HFFc6 (cell line): ENCODE measurements at places on chromosomes 7 and 10.

GRCh38 chr7:107538001-107538400, 25.7 kb downstream of the COG5 start:
- H3K4me3 ChIP-seq: no peak overlapping the region
- H3K27me3 ChIP-seq: no peaks in the 10 kb centered on the region; the same call in 1 of the 2 replicates
- DNase-seq: no peak

- peaks cover 54% of the 10 kb centered on the region for H3K4me1 ChIP-seq
- no peak overlapping the region for H3K27ac ChIP-seq
- peaks cover 18% of the 10 kb centered on the region for H3K36me3 ChIP-seq
- H3K27me3 ChIP-seq: no peaks in the 10 kb centered on the region
Observed at GRCh38 chr7:17601921-17602320, 303.5 kb downstream of the AHR start.

- peak; percentile 82 for DNase-seq
- H3K4me3 ChIP-seq: peak within 1 kb of the TSS; percentile 96
- no peaks in the 10 kb centered on the region; the same call in none of the 2 replicates for H3K27me3 ChIP-seq
- H3K36me3 ChIP-seq: no peaks in the 10 kb centered on the region
Observed at GRCh38 chr7:82443547-82444219, at the start of gene CACNA2D1. CACNA2D1 (minus strand) TSS chr7:82443777.

- no peak overlapping the region for H3K4me3 ChIP-seq
- H3K27ac ChIP-seq: no peak overlapping the region
- H3K36me3 ChIP-seq: no peaks in the 10 kb centered on the region
Observed at GRCh38 chr10:124650263-124650662, 93.9 kb downstream of the FAM53B start.

GRCh38 chr10:50545846-50546245, 77.9 kb downstream of the SGMS1 start:
- peaks cover 18% of the 10 kb centered on the region; the same call in 1 of the 2 replicates for H3K36me3 ChIP-seq
- no peak for DNase-seq
- H3K27me3 ChIP-seq: no peaks in the 10 kb centered on the region
- H3K4me3 ChIP-seq: no peak overlapping the region
- H3K4me1 ChIP-seq: peaks cover 19% of the 10 kb centered on the region
- no peak overlapping the region for H3K27ac ChIP-seq

DNA sequence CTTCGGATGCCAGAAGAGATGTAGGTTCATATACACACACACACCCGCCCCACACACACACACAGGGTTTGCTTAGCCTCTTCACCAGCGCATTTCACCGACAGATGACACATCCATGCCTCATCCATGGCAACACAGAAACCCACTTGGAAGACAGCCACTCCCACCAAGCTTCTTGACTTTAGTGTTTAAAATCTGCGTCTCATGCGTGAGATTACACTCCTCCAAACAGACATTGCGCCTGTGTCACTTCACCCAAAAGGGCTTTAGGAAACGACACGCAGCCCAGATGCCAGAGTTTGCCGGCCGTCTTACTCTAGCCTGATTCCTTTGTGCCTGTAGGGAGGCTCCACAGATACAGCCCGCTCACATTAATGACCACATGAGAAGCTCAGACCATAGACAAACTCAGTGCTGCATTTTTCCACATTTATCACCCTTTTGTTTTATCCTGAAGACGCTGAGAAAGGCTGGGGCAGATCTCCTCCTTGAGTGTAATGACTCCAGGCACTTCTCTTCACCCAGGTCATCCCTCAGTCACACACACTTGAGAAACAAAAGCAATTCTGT, 73.8 kb downstream of the DIP2C start:
- H3K27ac ChIP-seq: peak overlapping the region; percentile 89
- peaks cover 66% of the 10 kb centered on the region for H3K4me1 ChIP-seq
- H3K27me3 ChIP-seq: peaks cover 4% of the 10 kb centered on the region
- peaks cover 10% of the 10 kb centered on the region; the same call in 1 of the 2 replicates for H3K36me3 ChIP-seq
- H3K4me3 ChIP-seq: peak overlapping the region; percentile 54; the same call in 1 of the 2 replicates

GRCh38 chr10:113057948-113058522, 108.0 kb downstream of the TCF7L2 start:
- peaks cover 1% of the 10 kb centered on the region; the same call in 1 of the 2 replicates for H3K27me3 ChIP-seq
- H3K36me3 ChIP-seq: peaks cover 19% of the 10 kb centered on the region

DNA sequence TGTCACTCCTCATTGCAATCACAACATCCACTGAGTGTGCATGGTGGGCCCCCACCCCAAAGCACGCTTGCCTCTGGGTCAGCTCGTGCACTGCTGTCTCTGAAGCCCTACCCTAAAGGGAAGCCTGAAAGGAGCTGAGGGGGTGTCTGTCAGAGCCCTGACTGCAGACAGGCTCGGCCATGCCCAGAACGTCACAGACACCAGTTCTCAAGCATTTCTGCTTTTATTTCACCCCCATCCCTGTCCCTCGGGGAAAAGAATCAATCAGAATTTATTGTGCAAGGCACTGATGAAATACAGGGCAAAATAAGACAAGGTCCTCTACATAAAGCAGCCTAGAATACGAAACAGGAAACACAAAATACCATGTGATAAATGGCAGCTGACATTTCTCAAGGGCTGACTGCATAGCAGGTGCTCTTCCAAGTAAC, 231.8 kb downstream of the WDR37 start:
- DNase-seq: no peak
- no peaks in the 10 kb centered on the region for H3K36me3 ChIP-seq
- H3K4me3 ChIP-seq: no peak overlapping the region
- H3K27me3 ChIP-seq: no peaks in the 10 kb centered on the region; the same call in 1 of the 2 replicates
- H3K27ac ChIP-seq: no peak overlapping the region

DNA sequence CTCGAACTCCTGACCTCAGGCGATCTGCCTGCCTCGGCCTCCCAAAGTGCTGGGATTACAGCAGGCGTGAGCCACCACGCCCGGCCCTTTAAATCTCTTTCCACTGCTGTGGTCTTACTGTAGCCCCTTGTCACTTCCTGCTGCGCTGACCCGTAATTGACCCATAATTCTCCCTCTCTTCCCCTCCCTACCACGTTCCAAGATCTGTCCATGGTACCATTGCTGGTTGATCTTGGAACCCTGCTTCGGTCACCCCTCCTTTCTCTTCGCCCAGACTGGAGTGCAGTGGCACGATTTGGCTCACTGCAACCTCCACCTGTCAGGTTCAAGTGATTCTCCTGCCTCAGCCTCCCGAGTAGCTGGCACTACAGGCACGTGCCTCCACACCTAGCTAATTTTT, 6.5 kb downstream of the POR start:
- peaks cover 12% of the 10 kb centered on the region; the same call in 1 of the 2 replicates for H3K36me3 ChIP-seq
- no peak overlapping the region for H3K27ac ChIP-seq
- H3K4me1 ChIP-seq: peaks cover 12% of the 10 kb centered on the region
- no peak for DNase-seq
- peaks cover 2% of the 10 kb centered on the region for H3K27me3 ChIP-seq

DNA sequence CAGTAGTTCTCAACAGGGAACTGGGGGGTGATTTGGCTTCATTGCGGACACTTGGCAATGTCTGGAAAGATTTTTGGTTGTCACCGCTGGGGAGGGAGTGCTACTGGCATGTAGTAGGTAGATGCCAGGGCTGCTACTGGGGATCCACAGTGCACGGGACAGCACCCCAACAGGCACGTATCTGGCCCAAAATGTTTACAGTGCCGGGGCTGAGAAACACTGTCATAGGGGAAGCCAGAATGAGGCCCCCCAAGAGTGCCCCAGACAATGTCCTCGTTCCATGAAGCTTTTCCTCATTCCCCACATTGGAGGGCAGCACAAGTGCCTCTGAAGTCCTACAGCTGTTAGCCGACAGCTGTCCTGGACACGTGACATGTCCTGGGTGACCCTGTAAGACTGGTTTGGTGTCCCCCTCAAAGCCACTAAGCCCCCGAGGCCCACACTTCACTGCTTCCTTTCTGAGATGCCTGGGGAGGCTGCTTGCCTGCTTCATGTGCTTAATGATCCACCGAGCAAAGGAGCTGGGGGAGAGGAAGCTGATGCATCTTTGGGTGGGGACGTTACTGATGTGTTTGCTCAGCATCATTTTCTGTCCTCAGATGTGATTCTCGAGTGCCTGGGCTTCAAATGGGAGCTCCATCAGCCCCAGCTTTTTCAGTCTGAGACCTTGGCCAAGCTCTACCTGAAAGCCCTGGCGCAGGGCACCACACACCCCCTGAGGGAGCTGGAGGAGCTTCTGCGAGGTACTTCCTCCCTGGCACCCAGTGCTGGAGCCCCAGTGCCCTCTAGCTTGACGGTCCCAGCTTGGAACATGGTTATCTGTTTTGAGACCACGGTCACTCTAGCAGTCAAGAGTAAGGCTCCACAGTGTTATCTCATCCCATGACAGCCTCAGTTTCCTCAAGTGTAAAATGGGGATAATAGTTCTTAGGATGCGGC, 14.7 kb downstream of the BTBD16 start:
- no peak overlapping the region for H3K27ac ChIP-seq
- peaks cover 39% of the 10 kb centered on the region for H3K4me1 ChIP-seq
- peaks cover 15% of the 10 kb centered on the region for H3K27me3 ChIP-seq
- H3K36me3 ChIP-seq: no peaks in the 10 kb centered on the region
- H3K4me3 ChIP-seq: no peak overlapping the region

DNA sequence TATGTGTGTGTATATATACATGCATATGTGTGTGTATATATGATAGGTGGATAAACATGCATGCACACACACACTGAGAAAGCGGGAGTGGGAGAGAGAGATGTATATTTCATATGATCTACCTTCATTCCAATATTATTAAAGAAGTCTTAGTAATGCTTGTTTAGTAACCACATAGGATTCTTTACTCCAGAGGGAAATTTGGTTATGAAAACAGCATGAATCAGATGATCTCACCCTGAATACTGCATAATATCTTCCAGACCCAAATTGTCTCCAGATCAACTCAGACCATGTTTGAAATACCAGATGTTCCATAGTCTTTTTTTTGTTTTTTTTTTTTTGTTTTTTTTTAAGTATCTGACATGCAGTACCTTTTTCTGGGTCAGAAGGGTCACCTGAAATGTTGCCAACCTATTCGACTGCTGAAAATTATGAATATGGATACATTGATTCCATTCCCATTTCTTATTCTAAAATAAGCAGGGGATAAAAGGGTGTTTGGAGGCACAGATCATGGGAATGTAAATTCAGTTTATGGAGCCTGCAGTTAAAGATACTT, 17.4 kb downstream of the TES start:
- no peaks in the 10 kb centered on the region for H3K36me3 ChIP-seq
- peaks cover 93% of the 10 kb centered on the region for H3K4me1 ChIP-seq
- H3K27me3 ChIP-seq: no peaks in the 10 kb centered on the region; the same call in 1 of the 2 replicates

DNA sequence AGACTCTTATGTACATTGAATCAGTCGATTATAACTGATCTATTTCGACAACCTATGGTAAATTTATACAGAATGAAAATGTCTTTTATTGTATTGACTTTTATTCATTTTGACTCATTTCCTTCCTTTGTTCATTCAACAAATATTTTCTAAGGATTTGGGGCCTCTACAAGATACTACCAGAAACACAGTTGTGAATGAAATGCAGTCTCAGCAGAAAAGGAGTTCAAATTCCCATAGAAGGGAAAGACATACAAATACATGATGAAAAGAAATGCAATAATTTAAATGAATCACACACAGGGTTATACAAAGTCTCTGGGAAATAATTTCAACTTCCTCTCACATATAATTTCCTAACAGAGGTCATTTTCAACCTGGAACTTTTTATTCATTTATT, 134.0 kb upstream of the SEMA3A start:
- no peak overlapping the region for H3K4me3 ChIP-seq
- peaks cover 16% of the 10 kb centered on the region; the same call in 1 of the 2 replicates for H3K4me1 ChIP-seq
- peaks cover 2% of the 10 kb centered on the region; the same call in 1 of the 2 replicates for H3K27me3 ChIP-seq
- H3K27ac ChIP-seq: no peak overlapping the region
- no peak for DNase-seq

- no peak overlapping the region for H3K4me3 ChIP-seq
- H3K27ac ChIP-seq: no peak overlapping the region
- H3K27me3 ChIP-seq: no peaks in the 10 kb centered on the region
- H3K36me3 ChIP-seq: no peaks in the 10 kb centered on the region
- peak; percentile 75 for DNase-seq
Observed at GRCh38 chr10:88553116-88553752, 29.9 kb downstream of the RNLS start.

DNA sequence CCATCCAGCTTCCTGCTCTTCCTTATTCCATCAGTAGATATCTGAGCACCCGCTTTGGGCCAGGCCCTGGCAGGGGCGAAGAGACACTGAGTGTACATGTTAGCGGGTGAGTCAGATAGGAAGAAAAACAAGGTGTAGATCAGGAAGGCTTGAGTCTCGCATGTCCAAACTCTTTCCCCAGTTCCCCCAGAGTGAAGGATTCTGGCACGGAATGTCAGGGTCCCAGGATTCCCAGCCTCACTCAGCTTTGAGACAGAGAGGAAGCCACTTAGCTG, 24.1 kb upstream of the CHST15 start:
- H3K27me3 ChIP-seq: peaks cover 31% of the 10 kb centered on the region
- H3K4me3 ChIP-seq: no peak overlapping the region
- H3K27ac ChIP-seq: no peak overlapping the region
- DNase-seq: no peak
- no peaks in the 10 kb centered on the region for H3K4me1 ChIP-seq
- H3K36me3 ChIP-seq: no peaks in the 10 kb centered on the region

DNA sequence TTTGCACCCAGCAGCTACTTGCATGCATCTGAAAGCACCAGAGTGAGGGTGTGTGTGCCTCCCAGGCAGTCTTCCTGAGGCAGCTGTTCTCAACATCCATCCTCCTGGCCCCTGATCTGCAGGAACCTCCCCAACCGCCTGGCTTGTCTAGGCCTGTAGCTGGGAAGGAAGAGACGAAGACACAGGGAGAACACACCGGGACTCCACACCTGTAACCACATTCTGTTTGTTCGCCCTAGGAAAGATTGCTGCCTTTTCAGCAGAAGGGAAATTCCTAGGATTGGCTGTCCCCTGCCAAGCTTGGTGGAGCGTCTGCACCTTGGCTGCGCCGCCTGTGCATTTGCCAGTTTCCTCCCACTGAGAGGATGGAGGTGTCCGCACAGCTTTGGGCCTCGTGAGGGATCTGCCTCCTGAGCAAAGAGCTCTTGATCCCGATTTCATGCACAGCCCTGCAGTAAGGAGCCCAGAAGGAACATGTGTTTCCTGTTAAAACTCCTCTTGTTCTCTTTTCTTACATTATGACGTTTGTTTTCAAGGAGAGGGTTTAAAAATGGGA, 154.6 kb downstream of the TPST1 start:
- no peak overlapping the region for H3K4me3 ChIP-seq
- no peak for DNase-seq
- H3K27ac ChIP-seq: no peak overlapping the region
- H3K27me3 ChIP-seq: no peaks in the 10 kb centered on the region; the same call in 1 of the 2 replicates
- peaks cover 10% of the 10 kb centered on the region; the same call in 1 of the 2 replicates for H3K36me3 ChIP-seq

DNA sequence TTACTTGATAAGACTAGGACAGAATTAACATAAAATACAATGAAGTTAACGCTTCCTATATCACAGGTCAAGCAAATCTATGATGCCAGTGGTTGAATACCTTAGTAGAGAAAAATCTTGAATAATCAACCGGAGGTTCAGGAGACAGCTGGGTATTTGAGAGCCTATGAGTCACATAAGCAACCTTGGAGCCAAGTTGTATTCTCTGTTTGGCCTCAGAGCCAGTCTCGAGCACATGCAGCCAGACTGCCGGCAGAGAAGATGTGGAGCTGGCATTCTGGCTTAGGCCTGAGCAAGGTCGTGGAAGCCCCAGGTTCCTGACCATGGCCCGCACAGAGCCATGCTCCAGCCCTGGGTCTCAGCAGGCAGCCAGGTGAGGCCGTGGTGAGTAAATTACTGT, 90.3 kb downstream of the FAM204A start:
- H3K4me3 ChIP-seq: no peak overlapping the region
- peaks cover 12% of the 10 kb centered on the region for H3K27me3 ChIP-seq
- no peaks in the 10 kb centered on the region for H3K36me3 ChIP-seq
- H3K27ac ChIP-seq: no peak overlapping the region
